Fibroblast of skin of left biceps (primary cell): ENCODE measurements at places on chromosomes 5 and 9.
A peak's percentile ranks its signal among the peaks of the same experiment; 100 is the strongest.

- no peak for DNase-seq
Observed at GRCh38 chr5:172380301-172380986, 73.9 kb downstream of the SH3PXD2B start.

- no peak for DNase-seq
Observed at GRCh38 chr9:110821064-110821463, 152.5 kb downstream of the MUSK start.

- DNase-seq: no peak
Observed at GRCh38 chr5:100913298-100913697, 10.2 kb upstream of the ST8SIA4 start.

DNA sequence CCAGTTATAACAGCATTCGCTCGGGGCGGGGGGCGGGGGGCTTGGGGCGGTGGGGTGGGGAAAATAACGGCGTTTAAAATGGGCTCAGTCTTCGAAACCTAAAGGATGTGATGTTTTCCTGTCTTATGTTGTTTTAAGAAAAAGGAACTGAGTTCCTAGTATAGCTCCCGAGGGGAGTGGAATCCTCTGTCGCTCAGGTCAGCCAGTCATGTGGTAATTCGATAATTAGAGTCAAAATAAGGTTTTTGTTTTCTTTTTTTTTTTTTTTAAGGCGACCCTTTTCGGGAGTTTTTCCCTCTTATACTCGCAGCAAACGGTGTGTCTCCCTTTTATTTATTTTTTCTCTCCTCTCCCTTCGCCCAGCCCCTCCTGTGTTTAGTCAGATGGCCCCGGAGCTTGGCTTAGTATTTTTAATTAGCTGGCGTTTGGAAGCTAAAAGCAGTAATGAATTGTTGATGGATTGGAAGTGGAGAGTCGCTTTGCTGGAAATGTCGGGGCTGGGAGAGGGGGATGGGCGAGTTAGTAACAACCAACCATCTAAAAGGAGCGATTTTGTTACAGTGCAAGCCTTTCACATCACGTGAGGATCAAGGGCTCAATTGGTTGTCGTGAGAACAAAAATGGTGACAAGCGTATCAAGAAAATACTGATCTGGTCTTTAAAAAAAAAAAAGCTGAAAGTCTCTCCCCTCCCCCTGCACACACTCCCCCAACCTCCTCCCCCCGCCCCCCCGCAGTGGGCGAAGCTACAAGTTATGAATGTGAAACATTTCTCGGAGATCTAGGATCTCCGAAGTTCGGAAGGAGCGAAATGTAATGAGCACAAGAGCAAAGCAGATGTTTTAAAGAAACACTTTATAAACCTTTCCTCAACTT is 714 bp upstream of the ZNF608 start:
- DNase-seq: peak; percentile 88
